ENCODE measurements at places on chromosomes 2 and 18.

- DNase-seq: no peak
Measured at GRCh38 chr2:144490017-144490416, 29.9 kb downstream of the ZEB2 start.

DNA sequence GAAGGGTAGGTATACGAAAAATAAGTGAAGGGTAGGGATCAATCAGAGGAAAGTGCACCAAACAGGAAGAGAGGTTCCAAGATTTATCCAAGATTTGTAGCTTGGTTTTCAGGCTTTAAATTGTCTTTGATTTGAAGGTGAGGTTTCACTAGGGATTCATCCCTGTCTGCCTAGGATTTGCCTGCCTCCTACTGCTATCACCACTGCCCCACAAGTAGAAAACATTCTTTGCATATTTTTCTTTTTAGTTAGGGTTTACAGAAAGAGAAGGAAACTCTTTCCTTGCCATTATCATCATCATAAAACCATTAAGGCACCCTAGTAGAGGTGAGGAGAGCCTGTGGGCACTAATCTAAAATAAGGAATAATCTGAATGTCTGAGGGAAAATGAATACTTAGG is 45.8 kb upstream of the TANC1 start:
- DNase-seq: no peak

- no peak for DNase-seq
Measured at GRCh38 chr18:13796515-13796914, 27.4 kb upstream of the MC5R start.

DNA sequence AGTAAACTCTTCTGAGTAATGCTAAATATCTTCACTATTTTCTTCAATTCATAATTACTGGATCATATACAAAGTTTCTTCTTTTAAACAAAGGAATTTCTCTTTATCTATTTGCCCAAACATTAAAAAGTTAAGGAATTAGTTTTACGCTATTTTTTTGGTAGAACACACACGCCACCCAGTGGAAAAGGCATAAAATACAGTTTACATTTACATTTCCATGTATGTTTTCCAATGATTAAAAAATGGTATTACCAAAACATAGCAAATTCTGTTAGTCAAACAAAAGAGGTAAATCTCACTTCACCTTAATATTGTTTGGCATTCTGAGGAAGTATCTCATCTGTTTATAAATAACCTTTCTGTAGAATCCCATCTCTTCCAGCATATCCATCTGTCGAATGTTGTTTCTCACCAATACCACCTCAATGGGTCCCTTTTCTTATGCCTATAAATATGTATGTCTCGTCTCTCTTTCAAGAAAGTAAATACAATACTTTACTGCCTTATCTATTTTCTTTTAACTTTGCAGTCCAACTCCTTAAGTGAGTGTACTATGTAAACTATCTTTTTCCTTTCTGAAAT is 7.2 kb downstream of the BOLL start:
- no peak for DNase-seq

DNA sequence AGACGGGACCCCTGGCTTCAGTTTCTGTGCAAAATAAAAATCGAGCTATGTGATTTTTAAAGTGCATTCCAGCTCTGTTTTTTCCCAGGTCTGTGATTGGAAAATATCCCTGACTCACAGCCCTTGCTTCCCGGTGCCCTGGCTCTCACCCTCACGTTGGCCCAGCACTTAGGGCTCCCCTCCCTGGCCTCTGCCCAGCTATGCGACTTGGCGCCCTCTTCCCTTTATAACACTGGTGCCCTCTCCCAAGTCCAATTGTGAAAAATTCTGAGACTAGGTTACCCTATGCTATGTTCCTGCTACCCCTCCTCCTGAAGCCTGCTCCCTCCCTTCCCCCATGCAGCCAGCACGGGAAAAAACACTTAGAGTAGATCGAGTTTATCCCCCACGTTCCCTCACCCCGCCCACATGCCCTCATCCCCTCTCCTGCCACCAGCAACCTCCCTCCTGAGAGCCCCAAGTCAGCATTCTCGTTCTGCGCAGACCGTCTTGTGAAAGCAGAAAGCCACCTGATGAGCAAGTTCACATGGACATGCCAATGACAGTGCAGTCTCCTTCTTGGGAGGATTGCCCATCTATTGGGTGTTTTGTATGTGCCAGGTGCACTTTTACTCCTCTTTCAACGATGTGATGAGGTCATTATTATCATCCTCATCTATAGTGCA is 228.8 kb downstream of the VAPA start:
- no peak for DNase-seq

GRCh38 chr2:2564300-2565078 is 233.4 kb upstream of the MYT1L start:
- DNase-seq: no peak

GRCh38 chr2:84694088-84694622 is 177.9 kb downstream of the DNAH6 start:
- DNase-seq: no peak

DNA sequence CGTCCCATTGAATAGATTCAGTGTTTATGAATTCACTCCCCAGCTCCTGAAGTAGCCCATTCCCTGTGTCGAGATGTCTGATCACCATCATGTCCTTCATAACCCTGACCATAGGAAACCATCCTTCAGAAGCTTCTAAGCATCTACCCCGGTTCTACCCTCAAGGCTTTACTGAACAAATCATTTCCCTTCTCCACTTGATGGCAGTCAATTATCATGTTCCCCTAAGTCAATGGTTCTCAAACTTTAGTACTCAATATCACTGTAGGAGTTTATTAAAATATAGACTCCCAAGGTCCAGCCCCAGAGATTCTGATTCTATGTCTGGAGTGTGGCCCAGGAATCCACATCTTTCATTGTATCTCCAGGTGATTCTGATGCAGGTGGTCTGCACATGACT is 228.4 kb upstream of the SP5 start:
- DNase-seq: no peak

DNA sequence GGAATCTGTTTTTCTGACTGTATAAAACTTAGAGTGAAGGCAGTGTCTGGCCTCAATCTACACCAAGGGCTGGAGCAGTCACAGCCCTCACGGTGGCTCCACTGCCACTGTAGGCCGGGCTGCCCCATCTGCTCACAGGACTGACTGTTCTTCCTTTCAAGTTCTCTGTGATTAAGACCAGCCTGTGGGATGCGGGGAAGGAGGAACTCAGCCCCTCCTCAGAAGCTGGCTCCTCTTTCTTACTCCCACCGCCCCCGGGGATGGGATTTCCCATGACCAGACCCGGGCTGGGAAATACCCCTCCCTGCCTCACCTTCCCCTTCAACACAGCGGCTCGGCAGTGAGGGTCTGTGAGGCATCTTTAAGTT is 106.0 kb downstream of the COPS8 start:
- DNase-seq: no peak

- no peak for DNase-seq
Measured at GRCh38 chr18:22456547-22456946, 38.8 kb upstream of the CTAGE1 start.

GRCh38 chr2:226213717-226214116 is 585.9 kb downstream of the IRS1 start:
- DNase-seq: no peak

- no peak for DNase-seq
Measured at GRCh38 chr2:124025171-124025580, at the start of gene CNTNAP5. CNTNAP5 (plus strand) TSS chr2:124025287; CDS start chr2:124025651, 364 bp downstream.

- no peak for DNase-seq
Measured at GRCh38 chr2:172242961-172243360, 140.3 kb upstream of the DLX2 start.

DNA sequence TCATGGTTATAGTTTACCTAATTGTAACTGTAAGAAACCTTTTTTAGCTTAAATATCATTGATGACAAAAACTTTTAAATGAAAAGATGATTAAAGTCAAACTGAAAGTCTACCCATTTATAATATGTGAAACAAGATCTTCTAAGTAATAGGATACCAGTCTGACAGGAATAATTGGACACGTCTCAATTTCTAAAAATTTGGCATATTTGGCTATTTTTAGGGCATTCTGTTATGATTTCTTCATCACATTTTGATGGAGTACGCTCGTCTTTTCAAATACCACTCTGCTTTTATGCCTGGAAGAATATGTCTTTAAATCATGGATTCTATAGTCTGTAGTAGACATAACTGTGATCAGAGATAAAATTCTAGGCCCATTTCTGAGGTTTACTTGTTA is 1.3 kb downstream of the R3HDM1 start:
- DNase-seq: no peak

GRCh38 chr2:163302141-163302540 is 433.7 kb downstream of the FIGN start:
- no peak for DNase-seq

DNA sequence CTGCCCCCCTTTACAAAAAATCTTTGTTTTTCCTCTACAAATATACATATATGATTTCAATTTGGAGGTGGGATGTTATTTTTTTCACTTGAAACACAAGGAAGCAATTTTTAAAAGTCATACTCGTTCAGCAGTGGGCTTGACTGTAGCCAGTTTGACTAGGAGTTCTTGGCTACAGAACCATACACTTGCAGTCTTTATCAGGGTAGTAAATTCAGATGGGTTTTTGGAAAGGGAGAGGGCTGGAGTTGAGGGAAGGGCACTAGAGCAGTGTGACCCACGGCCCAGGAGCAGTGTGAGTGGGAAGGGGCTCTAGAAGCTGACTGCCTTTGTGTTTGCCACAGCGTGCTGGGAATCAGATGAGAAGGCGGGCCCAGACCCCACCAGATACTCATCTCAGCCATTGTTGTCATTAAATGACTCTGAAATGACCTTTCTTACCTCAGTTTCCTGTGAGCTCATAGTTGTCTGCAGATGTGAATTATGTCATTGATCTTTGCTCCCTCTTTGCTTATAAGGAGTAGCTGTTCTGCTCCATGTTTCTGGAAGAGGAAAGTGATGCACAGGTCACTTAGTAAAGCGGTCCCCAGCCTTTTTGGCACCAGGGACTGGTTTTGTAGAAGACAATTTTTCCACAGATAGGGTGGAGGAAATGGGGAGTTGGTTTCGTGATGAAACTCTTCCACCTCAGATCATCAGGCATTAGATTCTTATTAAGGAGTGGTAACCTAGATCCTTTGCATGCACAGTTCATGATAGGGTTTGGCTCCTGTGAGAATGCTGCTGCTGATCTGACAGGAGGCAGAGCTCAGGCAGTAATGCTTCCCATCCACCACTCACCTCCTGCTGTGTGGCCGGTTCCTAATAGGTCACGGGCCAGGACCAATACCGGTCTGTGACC is 116.8 kb downstream of the SPTBN1 start:
- DNase-seq: no peak

GRCh38 chr2:213455316-213456008 is 171.2 kb downstream of the SPAG16 start:
- no peak for DNase-seq
